ENCODE measurements at places on chromosomes 6 and 20. TPM values are rescaled to one million over a fixed set of nuclear protein-coding genes. Genes with fewer than 3 reads are reported as not detected.

DNA sequence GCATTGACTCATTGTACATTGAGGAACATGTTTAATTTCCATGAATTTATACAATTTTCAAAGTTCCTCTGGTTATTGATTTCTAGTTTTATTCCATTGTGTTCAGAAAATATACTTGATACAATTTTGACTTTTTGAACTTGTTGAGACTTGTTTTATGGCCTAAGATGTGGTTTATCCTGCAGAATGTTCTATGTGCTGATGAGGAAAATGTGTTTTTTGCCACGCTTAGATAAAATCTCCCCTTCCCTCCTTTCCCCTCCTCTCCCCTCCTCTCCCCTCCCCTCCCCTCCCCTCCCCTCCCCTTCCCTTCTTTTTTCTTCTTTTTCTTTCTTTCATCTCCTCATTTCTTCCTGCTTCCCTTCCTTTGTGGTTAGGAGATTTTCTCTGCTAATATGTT is 470.8 kb upstream of the MAP3K7 start:
- DNase-seq = no peak

DNA sequence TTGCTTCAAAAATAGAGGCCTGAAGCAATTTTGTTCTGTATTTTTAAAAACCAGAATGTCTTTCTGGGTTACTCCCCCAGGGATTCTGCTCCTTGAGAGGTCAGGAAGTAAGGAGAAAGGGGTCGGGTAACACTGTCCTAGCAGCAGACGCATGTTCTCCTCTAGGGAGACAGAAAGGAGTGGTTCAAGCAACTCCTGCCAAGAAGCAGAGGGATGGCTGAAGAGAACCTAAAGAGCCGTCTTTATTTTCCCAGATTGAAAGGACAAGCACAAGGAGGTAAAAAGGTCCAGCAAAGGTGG is 58.0 kb upstream of the SLC4A11 start:
- no peak for DNase-seq

- no peak for DNase-seq
These were observed 23.5 kb upstream of the COL21A1 start for GRCh38 chr6:56270812-56271441.

DNA sequence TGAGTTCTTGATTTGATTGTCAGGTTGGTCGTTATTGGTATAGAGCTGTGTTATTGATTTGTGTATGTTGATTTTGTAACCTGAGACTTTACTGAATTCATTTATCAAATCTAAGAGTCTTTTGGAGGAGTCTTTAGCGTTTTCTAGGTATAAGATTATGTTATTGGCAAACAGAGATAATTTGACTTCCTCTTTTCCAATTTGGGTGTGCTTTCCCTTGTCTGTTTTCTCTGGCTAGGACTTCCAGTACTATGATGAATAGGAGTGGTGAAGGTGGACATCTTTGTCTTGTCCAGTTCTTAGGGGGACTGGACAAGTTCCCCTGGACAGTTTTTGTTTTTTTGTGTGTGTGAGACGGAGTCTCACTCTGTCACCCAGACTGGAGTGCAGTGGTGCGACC is 17.4 kb downstream of the HLA-DOA start:
- DNase-seq = no peak

GRCh38 chr20:45044084-45044573 is 56.8 kb downstream of the KCNS1 start:
- no peak for DNase-seq

- DNase-seq = no peak
These were observed 5.4 kb downstream of the CCN5 start for GRCh38 chr20:44720621-44720996.

Gene MYBL2
- not detected for total RNA-seq

DNA sequence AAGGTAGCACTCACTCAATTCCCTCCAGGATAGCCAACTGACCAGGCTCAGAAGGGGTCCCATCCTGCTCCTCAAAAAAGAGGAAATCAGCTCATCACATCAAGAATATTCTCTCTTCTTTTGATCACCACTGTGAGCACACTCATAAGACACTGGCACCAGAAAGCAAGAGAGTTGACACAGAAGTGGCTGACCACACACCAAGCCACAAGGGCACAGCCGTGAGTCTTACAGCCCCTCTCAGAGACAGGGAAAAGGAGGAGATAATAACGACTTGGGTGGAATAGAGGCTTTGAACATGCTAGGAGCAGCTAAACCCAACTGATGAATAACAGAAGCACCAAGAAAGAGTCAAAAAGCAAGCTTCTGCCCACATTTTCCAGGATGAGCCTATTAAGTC is 249.1 kb upstream of the PREP start:
- DNase-seq = no peak

DNA sequence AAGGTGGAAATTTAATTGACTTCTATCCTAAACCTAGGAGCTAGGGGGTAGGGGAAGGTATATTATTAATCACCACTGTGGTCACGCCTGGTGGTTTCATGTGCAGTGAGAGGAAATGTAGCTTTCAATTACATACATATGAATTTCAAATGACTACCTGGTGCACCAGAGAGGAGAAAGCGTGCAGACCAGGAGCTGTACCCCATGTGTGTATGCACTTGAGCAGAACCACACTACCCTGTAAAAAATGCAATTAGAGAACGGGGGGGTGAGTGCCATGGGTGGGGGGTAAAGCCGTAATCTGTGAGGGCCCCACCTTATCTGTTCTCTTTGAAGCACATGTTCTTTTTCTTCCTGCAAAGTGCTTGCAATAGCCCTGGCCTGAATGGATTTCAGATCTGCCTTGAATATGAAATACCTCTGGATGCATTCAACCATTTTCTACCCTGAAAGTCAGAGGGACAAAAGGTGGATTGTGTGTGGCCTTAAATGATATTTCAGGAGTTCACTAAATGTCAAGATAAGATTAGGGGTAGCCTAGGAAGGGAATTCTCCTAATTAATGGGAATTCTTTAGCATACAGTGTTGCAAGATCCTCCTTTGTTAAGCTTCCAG is 30.9 kb upstream of the EDN3 start:
- DNase-seq = no peak

GRCh38 chr6:132190815-132191175 is 210.5 kb downstream of the MOXD1 start:
- DNase-seq = no peak

DNA sequence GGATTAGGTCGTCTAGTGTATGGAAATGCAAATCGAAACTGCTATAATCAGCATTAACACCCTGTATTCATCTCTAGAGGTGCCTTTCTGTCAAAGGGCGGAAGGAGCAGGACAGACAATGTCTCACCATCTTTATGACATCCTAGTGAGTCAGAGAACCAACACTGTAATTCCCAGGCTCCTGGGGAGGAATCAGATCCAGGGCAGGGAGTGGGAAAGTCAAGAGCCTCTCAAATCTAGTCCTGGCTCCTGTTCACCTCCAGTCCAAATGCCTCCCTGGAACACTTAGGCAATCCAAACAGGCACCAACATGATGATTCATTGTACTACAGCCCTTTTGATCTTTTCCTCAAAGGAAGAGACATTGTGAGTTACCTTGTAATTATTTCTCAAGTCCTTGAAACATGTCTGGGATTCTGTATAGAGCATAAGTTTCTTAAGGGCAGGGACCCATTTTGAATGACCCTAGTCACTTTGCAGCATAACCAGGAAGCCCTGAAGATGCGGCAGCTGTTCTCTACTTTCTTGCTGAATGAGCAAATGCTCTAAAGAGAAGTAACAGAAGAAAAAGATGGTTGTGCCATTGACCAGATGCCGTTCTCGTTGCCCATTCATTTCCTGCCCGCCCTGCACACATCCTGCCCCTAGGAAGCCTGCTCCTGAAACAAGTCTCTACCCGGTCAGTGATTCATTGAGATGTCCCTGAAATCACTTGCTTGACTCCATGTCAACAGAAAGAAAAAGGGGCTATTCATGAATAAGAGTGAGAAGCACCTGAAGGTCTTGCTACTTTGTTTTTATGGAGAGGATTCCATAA is 112.8 kb upstream of the JARID2 start:
- peak; percentile 55 for DNase-seq

GRCh38 chr6:44169886-44170570 is 11.4 kb downstream of the CAPN11 start:
- DNase-seq = no peak

Gene AGPAT4
- total RNA-seq = 7.9 TPM

GRCh38 chr6:33638556-33638955 is 17.4 kb downstream of the ITPR3 start:
- no peak for DNase-seq

- no peak for DNase-seq
These were observed 538 bp upstream of the ZFP64 start for GRCh38 chr20:52191916-52192718.

- DNase-seq = no peak
These were observed 263.2 kb upstream of the RNF217 start for GRCh38 chr6:124699038-124699437.

Gene GSTA2
- not detected for total RNA-seq

- no peak for DNase-seq
These were observed 188.7 kb downstream of the FOXC1 start for GRCh38 chr6:1798303-1798964.

- DNase-seq = no peak
These were observed 277.2 kb downstream of the FRK start for GRCh38 chr6:115783402-115784061.

- no peak for DNase-seq
These were observed 203.0 kb downstream of the KCNQ5 start for GRCh38 chr6:72824833-72825232.

Gene ACTL10
- 1.1 TPM for total RNA-seq

GRCh38 chr6:19668710-19669109 is 168.5 kb upstream of the ID4 start:
- DNase-seq = no peak

Gene ALDH8A1
- total RNA-seq = 1.1 TPM

GRCh38 chr6:160261991-160262680 is 3.5 kb upstream of the SLC22A2 start:
- no peak for DNase-seq

DNA sequence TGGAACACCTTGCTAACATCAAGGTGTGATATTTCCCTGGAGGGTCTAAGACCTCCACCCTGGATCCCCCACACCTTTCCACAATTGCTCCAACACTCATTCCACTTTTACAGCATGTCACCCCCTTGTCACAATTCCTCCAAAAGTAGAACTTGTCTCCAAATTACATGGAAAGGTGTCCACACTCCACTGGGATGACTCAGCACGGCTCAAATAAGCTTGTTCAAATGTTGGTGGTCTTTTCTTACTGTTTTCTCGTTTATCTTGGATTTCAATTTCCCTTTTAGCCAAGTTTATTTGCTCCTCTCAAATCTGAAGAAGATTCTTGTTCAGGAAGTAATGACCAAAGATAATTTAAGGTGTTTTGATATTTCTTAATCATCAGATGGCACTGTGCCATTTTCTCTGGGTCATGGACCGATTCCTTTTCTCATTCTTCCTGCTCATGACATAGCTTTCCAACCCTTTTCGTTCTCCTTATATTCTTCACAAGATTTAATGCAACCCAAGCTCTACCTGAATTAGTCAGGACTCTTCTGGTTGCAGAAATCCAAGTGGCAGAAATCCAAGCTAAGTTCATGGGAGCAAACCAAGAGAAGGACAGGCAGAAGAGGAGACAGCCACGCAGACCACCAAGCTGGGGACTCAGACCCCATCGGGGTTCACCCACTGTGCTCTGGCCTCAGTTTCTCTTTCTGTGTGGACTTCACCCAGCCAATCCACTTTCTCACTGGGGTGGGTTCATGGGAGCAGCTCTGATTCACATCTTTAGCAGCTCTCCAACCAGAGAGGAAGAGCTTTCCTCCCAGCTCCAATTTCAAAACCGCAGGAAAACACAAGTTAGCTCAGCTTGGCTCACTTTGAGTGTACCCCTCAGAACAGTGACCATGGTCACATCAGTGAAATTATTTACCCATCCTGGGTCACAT is 110.5 kb upstream of the CDYL start:
- no peak for DNase-seq

DNA sequence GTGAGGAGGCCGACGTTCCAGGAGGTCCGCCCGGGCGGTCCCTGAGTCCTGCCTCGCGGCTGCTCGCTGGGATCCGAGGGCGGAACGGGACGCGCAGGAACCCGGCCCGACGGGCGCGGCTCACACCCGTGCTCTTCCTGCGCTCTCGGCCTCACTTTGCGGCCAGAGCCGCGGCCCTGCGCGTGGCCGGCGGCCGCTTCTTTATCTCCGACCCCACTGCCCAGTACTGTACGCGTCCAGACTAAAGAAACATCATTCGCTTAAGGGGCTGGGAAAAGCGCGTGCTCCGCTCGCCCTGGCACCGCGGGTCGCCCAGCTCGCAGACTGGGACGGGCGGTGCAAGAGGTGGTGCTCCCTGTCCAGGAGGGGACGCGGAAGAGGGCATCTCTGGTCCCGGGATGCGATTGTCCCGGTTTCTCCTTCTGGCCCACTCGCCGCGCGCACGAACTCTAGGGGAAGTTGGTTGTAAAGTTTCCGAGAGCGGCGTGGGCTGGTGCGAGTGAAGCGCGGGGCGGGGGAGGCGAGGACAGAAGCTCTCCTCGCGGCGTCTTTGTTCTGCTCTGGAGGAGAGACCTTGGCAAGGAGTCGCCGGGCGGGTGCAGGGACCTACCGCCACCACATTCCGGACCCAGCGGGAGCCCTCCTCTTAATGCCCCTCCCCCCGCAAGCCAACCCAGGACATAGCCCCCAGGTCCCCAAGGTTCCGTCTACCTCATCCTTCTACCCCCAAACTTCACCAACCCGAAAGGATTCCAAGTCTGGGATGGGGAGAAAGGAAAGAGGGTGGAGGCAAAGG is 71.0 kb downstream of the SOX4 start:
- DNase-seq = peak; percentile 74

Gene PNPLA1
- total RNA-seq = not detected

- no peak for DNase-seq
These were observed 222.7 kb upstream of the NOX3 start for GRCh38 chr6:155678361-155678760.

- no peak for DNase-seq
These were observed 260.1 kb upstream of the SGK1 start for GRCh38 chr6:134577998-134578397.

- DNase-seq = no peak
These were observed 186.9 kb upstream of the SLC24A3 start for GRCh38 chr20:19025430-19026120.
